ENCODE measurements at places on chromosomes 4 and X.
A peak's percentile ranks its signal among the peaks of the same experiment; 100 is the strongest.

DNA sequence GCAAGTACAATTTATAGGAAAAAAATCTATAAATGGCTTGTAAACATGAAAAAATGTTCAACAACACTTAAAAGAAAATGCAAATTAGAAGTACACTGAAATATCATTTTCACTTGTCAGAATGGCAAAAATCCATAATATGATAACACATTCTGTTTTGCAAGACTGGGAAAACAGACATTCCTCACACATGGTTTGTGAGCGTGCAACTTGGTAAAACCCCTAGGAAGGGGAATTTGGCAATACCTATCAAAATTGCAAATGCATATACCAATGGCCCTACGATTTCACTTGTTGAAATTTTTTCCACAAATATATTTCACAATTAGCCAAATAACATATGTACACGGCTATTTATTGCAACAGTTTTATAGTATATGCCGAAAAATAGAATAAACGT is 31.4 kb downstream of the TBC1D9 start:
- DNase-seq = no peak

GRCh38 chr4:147361726-147362125 is 119.2 kb upstream of the EDNRA start:
- DNase-seq = no peak

GRCh38 chrX:19827088-19827487 is 60.3 kb downstream of the SH3KBP1 start:
- DNase-seq = no peak

- DNase-seq = no peak
Observed at GRCh38 chr4:61312526-61312925, 112.4 kb downstream of the ADGRL3 start.

DNA sequence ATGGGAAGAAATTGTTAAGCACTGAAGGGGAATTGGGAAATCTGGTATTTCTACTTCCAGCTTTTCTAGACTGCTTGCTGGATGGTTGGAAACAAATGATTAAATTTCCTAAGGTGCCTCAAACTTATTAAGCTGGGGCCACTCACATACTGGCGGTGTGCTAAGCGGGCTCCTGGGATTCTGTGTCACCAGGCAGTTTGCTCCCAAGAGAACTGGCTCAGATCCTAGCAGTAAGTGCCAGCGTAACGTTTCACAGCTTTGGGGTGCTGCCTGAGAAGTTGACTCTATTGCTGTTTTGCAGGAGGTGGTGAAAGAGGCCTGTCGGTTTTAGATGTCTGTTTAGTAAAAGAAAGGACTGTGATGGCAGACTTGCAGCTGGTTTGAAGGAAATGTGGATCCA is 6.9 kb upstream of the REELD1 start:
- no peak for DNase-seq

- DNase-seq = peak; percentile 82
Observed at GRCh38 chrX:112877771-112878173, 37.1 kb upstream of the AMOT start.

DNA sequence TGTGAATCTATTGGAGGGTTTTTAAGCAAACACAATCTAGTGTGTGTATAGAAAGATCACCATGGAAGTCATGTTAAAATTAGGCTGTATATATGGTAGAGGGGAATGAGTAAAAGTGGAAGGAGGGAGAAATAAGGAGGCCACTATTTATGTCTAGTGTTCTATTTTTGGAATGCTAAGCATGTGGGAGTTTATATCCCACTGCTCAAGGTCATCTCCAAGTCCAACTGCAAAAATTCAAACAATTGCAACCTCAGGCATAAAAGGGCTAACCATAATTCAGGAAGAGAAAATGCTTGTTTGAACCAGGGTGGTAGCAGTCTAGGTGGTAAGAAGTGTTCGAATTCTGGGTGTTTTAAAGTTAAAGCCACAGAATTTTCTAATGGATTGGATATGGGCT is 39.2 kb downstream of the SERPINA7 start:
- DNase-seq = no peak

DNA sequence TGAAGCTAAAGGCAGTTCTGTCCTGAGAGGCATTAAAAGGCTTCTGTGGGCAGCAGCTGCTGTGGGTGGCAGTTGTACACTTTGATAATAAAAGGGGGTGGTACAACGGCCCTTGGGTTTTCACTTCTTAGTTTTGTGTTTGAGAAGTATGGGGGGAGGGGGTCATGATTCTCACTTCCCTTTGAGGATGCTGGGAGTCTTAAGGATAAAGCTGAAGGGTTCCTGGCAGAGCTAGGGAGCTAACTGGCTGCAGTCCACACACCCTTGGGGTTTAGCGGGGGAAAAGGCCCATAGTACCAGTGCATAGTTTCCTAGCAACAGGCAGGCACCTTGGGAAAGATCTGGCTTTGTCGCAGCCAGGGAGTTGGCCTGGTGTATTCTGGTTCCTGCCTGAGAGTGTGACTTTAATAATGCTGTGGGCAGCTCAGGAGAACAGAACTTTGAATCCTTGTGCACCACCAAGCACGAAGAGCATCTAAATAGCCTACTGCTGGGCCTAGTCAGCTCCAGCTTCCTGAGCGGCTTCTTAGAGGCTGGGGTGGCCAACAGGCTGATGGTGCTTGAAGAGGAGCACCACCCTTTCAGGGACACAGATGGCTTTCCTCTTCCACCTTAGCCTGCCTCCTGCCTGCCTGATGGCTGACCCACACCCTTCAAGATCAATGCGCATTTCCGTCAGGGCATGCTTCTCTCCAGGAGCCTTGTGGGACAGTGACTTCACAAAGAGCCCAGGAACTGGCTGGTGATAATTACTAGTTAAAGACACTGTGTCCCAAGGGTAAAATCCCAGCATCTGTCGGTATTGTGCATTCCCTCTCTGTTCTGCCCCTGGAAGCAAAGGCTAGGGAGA is 12.5 kb downstream of the ZBTB33 start:
- DNase-seq = no peak

- DNase-seq = peak; percentile 64
Observed at GRCh38 chrX:101287402-101287801, 3.7 kb downstream of the TAF7L start.

DNA sequence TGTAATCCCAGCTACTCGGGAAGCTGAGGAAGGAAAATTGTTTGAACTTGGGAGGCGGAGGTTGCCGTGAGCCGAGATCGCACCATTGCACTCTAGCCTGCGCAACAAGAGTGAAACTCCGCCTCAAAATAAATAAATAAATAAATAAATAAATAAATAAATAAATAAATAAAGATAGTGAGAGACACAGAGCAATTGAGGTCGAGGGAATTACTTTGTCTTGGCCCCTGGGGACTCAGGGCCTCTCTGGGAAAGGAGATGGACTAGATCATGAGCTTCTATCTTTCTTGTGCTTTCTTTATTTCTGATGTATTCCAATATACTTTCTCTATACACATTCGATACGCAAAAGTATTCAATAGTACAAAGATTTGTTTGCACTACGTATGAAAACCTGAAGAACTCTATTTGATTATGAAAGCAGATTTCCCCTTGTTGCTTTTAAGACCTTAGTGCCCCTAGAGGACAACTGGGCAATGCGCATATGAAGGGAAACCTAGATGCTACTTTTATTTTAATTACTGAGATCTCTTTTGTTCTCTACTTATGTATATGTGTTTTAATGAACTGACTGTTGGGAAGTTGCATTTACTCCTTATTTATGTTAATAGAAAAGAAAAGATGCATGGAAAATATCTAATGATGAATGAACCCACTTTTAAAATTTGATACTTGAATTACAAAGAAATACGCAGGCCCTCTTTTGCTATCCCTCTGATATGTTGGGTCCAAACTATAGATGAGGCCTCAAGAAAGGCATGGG is 12.8 kb upstream of the ELOVL6 start:
- DNase-seq = peak; percentile 30

DNA sequence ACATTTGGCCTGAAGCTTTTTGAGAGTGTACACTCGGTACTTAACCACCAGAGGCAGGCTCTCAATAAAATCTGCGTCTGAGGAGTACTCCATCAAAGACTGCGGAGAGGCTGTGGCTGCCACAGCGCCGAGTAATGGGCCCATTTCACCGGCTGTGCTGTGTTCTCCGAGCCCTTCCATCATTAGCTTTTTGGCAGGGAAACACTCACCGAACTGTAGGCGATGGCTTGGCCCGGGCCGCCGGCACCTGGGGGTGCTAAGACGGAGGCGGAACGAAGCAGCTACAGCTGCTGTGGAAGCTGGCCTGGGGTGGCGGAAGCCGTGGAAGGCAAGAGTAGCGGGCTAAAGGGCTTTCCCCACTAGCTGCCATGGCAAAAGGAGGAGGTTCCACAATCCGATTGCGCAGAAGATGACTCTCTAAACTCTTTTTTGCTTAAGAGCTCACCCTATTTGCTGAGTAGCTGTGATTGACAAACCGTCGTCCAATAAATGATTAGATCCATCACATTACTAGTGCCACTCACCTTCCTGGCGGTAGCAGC is 48.5 kb upstream of the PABPC1L2A start:
- DNase-seq = no peak

GRCh38 chr4:169208516-169208915 is 62.2 kb downstream of the SH3RF1 start:
- DNase-seq = no peak

GRCh38 chrX:119008110-119008744 is 33.8 kb downstream of the LONRF3 start:
- peak; percentile 70 for DNase-seq

Measured in HAP-1 (cell line).